ENCODE measurements at places on chromosomes 7 and 10. TPM values are rescaled to one million over a fixed set of nuclear protein-coding genes. Genes with fewer than 3 reads are reported as not detected.

Gene NCF1
- total RNA-seq = 3.2 TPM

Gene PDK4
- 664 TPM for total RNA-seq

- no peak for DNase-seq
- no peaks in the 10 kb centered on the region for H3K36me3 ChIP-seq
- H3K27me3 ChIP-seq = no peaks in the 10 kb centered on the region
- no peak overlapping the region for H3K27ac ChIP-seq
- H3K4me1 ChIP-seq = no peaks in the 10 kb centered on the region
These were observed 71.0 kb downstream of the CDH23 start for GRCh38 chr10:71467569-71468362.

DNA sequence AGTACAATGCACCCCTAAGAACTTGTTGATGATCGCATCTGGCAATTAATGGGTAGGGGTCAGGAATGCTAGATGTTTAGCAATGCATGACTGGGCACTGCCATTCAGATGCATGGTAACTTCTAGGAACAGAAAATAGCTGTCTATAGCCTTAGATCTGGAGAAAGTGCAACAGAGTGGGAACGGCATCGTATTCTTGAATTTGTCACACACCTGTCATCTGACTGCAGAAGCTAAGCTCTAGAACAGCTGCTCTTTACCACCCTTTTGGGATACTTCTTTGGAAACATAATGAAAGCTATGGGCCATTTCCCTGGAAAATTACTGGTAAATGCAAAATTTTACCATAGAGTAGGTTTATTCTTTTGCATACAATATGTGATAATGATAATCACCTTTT, 118.1 kb downstream of the SLC25A13 start:
- H3K4me3 ChIP-seq = no peak overlapping the region
- no peaks in the 10 kb centered on the region for H3K36me3 ChIP-seq
- no peaks in the 10 kb centered on the region for H3K4me1 ChIP-seq
- H3K27me3 ChIP-seq = no peaks in the 10 kb centered on the region
- DNase-seq = no peak
- H3K27ac ChIP-seq = no peak overlapping the region
